ENCODE measurements at places on chromosomes 6 and 20. TPM values are rescaled to one million over a fixed set of nuclear protein-coding genes. Genes with fewer than 3 reads are reported as not detected.

CCN5 gene
- 25.1 TPM for total RNA-seq

DPPA5 gene
- not detected for total RNA-seq

PCSK2 gene
- total RNA-seq = not detected

UBD gene
- not detected for total RNA-seq

FBXO9 gene
- 20.2 TPM for total RNA-seq

WFDC5 gene
- total RNA-seq = not detected

SAMD3 gene
- not detected for total RNA-seq

COL10A1 gene
- total RNA-seq = not detected

SNX9 gene
- 74.4 TPM for total RNA-seq

DEFB132 gene
- not detected for total RNA-seq

IL17F gene
- not detected for total RNA-seq
